ENCODE measurements at places on chromosomes 1 and 21.

DNA sequence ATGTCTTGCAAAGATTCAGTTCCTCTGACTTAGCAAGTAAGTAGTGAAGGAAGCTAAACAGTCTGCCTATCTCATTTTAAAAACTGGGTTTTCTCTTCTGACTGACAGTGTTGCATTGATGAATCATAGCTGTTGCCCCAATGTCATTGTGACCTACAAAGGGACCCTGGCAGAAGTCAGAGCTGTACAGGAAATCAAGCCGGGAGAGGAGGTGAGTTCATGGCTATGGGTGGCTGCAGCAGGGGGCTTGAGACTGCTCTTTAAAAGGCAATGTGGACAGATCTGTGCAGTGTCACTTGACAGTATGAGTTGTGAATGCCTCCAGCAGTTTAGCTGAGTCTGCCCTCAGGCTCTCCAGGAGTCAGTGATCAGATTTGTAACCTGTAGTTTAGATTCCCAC, 46.6 kb downstream of the SMYD2 start:
- DNase-seq: no peak

DNA sequence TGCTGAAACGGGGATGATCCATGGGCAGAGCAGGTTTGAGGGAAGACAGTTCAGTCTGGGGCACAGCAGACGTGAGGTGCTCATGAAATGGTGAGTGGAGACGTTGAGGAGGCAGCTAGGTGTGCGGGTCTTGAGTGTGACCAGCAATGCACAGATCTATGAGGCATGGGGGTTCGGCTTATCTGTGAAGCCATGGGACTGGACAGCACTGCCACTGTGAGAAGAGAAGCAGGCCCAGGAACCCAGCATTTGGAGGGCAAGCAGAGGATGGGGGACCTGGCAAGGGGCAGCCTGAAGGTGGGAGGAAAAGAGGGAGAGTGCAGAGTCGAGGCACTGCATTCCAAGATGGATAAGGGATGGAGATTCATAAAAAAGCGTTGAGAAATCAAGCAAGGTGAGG, 8.0 kb downstream of the CSF1 start:
- no peak for DNase-seq

DNA sequence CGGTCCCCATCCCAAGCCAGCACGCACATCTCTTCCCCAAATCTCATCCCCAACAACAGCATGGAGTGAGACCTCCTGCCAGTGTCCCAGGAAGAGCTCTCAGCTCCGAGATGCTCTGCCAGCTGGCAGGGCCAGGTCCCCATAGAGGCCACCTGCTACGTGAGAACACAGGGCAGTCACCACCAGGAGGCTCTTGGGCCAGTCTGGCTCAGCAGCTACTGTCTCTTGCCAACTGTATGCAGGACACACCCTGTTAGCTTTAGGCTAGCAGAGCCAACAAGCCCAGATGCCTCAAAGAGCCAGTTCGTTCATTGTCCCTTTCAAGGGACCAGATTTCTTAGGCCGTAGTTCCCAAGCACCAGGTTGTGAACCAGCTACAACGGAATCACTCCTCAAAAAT, 36.9 kb downstream of the FBXO2 start:
- no peak for DNase-seq

DNA sequence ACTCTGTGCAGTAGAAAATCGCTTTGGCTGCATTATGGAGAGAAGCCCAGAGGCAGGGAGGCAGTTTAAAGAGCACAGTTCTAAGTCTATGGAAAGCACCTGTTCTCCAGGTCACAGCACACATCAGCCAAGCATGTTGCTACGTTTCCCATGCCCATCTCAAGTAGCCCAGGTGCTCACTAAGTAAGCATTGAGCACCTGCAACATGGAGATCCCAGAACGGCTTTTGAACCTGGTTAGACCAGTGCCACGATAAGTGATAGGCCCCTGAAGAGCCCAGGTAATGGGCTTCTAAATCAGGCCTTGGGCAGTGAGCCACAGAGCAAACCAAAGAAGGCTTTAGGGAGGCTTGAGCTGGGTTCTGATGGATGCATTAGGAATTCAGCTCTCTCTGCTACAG, 186.2 kb downstream of the C1orf94 start:
- no peak for DNase-seq

- no peak for DNase-seq
Observed at GRCh38 chr1:15388201-15388880, 21.3 kb upstream of the EFHD2 start.

DNA sequence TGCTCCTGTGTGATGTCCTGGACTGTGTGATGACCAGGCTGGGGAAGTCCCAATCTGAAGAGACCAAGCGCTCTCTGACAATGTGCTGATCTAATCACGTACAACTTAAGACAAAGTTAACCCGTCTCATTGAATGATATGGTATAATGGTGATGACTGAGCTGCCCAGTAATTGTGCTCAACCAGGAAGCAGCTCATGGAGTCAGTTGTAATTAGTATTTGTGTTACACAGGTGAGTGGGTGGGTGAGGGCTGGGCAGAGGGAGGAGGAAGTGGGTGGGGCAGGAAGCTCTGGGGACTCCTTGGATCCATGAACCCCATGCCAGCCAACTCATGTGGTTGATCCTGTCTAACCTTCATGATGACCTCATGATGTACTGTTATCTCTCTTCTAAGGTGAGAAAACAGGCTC, 8.7 kb upstream of the ECE1 start:
- DNase-seq: no peak

DNA sequence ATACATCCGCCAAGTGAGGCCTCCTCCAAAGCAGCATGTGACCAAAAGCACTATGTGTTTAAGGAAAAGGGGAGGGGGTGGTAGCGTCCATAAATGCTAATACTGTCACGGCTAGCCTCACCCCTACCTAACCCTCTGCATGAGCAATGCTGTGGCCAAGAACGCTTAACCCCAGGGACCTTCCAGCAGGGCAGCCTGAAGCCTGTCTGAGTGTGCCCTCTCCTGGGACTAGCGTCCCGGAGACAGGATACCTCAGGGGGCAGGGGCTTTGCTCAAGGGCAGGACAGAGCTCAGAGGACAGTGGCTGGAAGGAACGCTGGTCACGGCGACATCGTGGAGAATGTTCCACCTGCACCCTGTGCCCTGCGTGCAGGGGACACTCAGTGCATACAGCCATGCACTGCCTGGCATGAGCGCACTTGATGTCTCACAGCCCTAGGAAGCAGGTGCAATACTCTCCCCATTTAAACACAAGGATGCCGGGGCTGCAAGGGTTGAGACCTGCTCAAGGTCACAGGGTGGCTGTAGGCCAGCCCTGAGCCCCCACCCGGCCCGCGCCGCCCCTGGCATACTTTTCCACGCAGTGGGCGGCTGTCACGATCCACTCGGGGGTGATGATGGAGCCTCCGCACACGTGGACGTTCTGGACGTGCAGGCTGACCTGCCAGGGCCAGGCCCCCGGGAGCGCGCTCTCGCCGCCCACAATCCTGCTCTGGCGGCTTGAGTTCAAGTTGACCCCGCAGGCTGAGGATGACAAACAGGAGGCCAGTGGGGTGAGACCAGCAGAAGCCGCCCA, 35.0 kb downstream of the TMPRSS2 start:
- DNase-seq: no peak

GRCh38 chr1:161390559-161390858, 22.8 kb upstream of the CFAP126 start:
- no peak for DNase-seq

- DNase-seq: no peak
Observed at GRCh38 chr1:39640861-39641260, 1.4 kb upstream of the HEYL start.

DNA sequence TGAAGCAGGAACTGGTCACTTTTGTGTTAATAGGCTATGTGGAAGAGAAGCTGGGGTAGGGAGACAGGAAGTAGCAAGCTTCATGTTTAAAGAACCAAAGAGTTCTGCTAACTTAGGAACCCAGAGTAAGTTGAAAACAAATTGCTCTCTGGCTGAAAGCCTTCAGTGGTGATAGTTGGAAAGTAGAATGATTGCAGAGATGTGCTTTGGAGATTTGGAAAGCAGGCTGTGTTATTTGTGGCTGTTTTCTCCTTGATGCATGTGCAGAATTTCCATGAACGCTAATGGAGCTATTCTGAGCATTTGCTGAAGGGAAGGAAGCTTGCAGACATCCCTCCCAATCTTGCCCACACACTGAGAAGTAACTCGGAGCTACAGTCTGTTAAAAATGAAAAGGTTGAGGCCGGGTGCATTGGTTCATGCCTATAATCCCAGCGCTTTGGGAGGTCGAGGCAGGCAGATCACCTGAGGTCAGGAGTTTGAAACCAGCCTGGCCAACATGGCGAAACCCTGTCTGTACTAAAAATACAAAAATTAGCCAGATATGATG, 45.7 kb downstream of the TCEANC2 start:
- DNase-seq: no peak

DNA sequence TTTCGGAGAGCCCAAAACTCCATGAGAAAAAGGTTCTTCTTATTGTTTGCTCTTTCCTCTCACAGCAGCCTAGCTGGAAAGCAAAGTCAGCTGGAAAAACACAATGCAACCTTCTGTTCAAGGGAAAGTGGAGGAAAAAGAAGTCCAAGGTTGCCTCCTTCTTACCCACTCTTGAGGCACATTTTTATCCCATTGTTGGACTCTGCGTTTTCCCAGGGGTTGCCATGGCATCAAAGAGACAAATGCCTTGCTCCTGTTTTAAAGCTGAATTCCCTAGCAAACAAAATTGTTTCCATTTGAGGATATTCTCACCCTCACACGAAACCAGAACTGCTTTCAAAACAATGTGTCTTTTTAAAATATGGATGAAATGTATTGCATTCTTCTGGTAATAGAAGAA, 45.1 kb upstream of the PALMD start:
- no peak for DNase-seq

DNA sequence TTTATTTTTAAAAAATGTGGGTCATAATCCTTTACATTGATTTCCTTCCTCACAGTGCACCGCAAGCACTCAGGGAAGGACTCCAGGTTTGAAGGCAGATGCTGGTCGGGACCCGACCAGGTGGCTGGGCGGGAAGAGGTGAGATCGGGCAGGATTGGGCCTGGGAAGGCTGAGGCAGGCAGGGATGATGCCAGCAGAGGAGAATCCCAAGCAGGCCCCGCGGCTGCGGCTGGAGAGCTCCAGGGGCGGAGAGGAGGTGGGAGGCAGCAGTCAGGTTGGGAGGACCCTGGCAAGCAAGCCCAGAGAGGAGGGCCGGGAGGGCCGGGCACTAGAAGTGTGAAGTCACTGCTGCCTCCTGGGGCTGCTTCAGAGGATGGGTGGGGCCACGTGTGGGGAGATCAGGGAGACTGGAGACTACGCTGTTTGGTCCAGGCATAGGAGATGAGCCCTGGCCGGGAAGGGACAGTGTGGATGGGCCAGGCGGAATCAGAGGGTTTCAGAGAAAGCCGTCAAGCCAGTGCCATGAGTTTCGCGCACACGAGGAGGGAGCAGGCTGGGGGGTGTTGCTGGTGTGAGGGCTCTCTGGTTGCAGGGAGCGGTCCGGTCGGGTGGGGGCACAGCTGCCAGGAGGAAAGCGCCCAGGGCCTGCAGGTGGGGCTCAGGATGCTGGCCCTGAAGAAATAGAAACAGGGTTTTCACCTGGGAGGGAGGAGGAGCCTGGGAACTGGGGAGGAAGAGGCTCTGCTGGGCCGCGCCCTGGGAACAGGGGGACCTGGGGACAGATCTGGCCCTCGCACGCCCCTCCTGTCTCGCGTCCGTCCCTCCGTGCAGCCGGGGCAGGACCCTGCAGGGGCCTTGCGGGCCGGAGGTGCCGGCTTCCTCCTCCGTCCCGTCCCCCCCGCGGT, 888 bp upstream of the COL18A1 start:
- DNase-seq: no peak

DNA sequence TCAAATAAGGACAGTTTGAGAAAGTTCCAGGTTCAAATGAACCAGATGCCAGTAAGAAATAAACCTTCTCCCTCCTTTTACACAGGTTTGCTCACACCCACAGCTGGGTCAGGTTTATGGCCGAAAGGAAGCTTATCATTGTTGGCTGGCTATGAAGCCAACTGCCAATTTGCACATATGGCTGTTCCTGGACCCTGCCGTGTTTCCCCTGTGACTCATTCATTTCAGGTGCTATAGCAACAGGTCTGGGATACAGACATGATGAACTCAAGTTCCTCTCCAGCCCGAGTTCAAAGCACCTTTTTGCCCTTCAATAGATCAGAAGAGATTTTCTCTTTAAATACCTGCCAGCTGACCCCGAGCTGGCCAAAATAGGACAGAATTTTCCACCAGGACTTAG, 134.4 kb upstream of the SMYD2 start:
- DNase-seq: no peak

GRCh38 chr1:198939956-198940355, 301.1 kb downstream of the PTPRC start:
- no peak for DNase-seq

GRCh38 chr1:13708380-13708982, 8.5 kb downstream of the PRDM2 start:
- DNase-seq: no peak

GRCh38 chr1:71693581-71693980, 588.8 kb downstream of the NEGR1 start:
- DNase-seq: no peak

DNA sequence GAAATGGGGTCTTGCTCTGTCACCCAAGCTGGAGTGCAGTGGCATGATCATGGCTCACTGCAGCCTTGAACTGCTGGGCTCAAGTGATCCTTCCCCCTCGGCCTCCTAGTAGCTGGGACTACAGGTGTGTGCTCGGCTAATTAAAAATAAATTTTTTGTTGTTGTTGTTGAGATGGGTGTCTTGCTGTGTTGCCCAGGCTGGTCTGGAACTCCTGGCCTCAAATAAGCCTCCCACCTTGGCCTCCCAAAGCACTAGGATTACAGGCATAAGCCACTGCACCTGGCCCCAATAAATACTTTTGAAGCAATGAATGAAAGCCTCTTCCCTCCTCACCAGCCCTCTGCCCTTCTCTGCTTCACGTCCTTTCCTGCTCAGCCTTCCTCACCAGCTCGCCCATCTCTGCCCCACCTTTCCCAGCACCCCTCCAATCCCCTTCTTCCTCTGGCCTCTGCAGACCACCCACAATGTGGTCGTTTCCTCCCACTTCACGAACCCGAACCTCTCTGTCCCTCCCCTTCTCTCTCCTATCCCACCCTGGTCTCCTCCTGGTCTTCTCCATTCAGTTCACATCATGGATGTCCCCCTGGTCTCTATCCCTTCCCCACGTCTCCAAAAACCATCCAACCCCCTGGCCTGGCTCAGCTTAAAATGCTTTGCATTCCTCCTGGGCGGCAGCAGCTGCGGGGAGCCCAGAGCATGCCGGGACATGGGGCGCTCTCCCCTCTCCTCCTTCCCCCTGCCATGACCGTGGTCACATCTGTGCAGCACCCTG, 38.4 kb downstream of the RAP1GAP start:
- no peak for DNase-seq

DNA sequence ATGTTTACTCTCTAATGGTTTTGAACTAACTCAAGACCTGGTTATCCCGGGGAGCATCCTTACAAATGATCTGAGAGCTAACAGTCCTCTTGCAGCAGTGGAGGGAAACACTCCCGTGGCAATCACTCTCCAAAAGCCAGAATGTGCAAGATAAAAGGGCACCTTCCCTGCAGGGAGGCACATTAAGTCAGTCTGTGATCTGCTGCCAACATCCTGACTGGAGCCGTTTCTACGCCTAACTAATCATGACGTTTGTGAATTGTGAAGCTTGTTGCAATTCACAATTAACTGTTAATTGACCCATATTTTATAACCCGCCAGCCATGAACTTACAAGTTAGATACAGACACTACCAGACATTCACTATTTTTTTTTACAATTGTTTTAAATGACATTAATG, 52.1 kb upstream of the LGALS8 start:
- no peak for DNase-seq

All from NCI-H1930 (cell line).